ENCODE measurements at places on chromosomes 12 and 14.
A peak's percentile ranks its signal among the peaks of the same experiment; 100 is the strongest.

GRCh38 chr14:94945615-94946014, 175.7 kb upstream of the GSC start:
- no peak for DNase-seq

- no peak for DNase-seq
Measured at GRCh38 chr14:81801921-81802320, 268.3 kb upstream of the SEL1L start.

DNA sequence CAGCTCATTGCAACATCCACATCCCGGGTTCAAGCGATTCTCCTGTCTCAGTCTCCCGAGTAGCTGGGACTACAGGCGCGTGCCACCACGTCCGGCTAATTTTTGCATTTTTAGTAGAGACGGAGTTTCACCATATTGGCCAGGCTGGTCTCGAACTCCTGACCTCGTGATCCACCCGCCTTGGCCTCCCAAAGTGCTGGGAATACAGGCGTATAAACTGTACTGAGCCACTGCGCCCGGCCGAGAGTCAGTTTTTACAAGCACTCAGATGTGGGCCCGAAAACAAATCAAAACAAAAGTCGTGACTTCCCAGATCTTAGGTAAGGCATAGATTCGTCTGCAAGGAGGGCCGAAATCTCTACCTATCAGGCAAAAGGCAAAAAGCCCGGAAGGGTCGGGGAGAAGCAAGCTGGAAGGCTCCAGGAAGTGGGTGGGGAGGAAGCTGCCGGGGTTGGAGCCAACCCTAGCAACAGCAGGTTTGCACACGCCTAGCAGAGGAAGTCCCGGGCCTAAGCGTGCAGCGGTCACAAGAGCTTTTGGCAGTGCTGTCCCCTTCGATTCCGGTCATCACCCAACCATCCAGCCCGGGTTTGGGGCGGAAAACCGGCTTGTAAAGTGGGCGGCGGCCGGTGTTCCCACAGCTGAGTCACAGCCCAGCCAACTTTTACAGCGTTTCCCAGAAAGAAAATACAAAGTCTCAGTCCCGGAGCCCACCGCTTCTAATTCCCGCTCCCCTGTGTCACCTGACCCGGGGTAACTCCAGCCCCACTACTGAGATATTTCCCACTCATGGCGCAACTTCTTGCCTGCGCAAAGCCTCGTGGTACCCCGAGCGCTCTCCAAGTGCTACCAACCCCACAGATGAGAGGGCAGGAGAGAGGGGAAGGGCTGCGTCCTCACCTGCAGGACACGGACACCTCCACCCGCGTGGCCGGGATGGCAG, 583 bp downstream of the CPNE8 start:
- peak; percentile 81 for DNase-seq

- DNase-seq: no peak
Measured at GRCh38 chr12:68803948-68804656, 3.9 kb upstream of the MDM2 start.

All from activated effector memory CD4-positive, alpha-beta T cell treated with anti-CD3 and anti-CD28 coated beads, Interleukin-2, amount 50 U/mL, for 16 hours (primary cell).